Aorta (tissue), 5 donors: ENCODE measurements at places on chromosomes 7 and 10. TPM values are rescaled to one million over a fixed set of nuclear protein-coding genes. Genes with fewer than 3 reads are reported as not detected.

DNA sequence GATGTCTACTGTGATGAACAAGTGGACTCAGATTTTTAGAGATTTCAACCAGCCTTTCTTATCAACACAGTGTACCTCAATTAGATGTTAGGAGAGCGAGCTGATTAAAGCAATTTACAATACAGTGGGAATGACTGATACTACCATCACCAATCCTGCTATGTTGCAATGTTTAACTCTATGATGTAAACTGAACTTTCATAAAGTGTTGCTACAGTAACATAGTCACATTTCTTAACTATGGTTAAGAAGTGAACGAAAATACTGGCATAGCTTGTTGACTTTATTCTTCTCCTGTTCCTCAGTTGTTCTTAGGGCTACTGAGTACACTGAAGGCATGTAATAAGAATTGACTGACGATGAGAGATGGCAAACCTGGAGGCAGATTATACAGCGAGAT is 139.8 kb downstream of the MYOF start:
- DNase-seq, result no peak

DNA sequence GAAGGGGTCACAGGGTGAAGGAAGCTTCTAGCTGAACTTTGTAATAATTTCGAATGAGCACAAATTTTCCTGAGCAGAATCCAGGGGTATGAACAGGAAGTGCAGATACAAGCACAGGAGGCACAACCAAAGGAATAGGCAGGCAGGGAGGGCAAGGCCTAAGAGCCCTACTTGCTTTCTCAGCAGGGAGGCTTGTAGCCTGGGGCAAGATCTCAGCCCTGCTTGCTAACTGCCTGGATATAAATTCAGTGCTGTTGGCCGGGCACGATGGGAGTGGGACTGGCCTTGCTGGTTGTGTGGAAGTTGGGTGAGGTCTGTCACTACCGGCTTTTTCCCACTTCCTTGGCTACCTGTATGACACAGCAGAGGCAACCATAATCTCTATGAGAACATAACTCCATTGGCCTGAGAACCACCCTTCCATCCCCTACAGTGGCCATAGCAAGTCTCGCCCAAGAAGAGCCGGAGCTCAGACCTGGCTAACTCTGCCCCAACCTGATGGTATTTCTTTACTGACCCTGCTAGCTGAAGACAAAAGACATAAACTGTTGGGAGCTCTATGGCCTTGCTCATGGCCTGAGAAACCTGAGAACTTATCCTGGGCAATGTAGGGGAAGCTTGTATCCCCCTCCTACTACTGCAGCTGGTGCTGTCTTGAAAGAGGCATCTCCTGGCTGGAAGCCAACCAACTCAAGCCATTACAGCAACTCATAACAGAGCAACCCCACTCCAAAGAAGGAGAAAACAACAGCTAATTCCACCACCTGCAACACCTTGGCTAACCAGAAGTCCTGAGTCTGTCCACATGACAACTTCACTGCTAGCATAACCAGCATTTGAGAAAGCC is 27.6 kb downstream of the CLDN12 start:
- DNase-seq, result no peak

DNA sequence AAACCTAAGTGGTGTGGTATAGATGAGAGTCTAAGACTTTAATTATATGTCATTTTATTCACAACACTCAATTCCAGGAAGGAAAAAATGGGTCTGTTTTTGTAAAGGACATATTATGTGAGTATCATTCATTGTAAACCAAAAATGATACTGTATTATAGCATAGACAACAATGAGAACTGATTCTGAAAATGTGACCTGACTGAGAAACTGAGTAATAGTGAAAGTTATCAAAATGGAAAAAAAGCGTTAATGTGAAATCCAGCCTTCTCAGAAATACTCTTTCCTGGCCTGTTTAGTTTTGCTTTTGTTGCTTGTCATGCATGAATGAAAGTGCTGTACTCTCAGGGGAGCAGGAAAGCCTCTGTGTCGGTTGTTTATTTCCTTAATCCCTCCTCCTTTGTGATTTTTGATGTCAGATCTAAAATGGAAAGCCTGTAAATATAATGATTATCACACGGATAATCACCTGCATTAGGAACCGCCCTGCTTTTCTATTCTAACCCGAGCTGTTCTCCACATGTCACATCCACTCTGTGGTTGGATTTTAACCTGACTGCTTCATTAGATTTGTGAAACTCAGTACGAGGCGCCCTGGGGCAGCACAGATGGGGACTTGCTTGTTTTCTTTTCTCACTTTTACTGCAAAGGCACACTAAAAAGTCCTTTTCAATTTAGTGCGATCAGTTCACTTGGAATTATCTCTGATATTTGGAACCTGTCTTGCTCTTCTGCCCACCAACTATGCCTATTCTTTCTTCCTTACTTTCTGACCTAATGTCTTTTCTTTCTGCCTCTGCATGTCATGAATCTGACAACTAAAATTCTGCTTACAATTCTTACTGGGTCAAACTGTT is 240.9 kb upstream of the KAT6B start:
- DNase-seq, result no peak

- no peak for DNase-seq
Measured at GRCh38 chr10:11011984-11012383, 5.7 kb upstream of the CELF2 start.

- DNase-seq, result no peak
Measured at GRCh38 chr7:46559194-46559832, 638.2 kb upstream of the IGFBP3 start.

- DNase-seq, result no peak
Measured at GRCh38 chr7:18828994-18829857, 288.2 kb downstream of the TWIST1 start.

- no peak for DNase-seq
Measured at GRCh38 chr7:1214516-1214915, 18.2 kb upstream of the UNCX start.

- no peak for DNase-seq
Measured at GRCh38 chr7:52719677-52720076, 315.8 kb upstream of the POM121L12 start.

The DRGX gene
- not detected for total RNA-seq

The FAM25G gene
- not detected for total RNA-seq

The PRTFDC1 gene
- 9.2 TPM for total RNA-seq

The ADRB1 gene
- 0.19 TPM for total RNA-seq
